ENCODE measurements at places on chromosomes 1 and 21. TPM values are rescaled to one million over a fixed set of nuclear protein-coding genes. Genes with fewer than 3 reads are reported as not detected.

DNA sequence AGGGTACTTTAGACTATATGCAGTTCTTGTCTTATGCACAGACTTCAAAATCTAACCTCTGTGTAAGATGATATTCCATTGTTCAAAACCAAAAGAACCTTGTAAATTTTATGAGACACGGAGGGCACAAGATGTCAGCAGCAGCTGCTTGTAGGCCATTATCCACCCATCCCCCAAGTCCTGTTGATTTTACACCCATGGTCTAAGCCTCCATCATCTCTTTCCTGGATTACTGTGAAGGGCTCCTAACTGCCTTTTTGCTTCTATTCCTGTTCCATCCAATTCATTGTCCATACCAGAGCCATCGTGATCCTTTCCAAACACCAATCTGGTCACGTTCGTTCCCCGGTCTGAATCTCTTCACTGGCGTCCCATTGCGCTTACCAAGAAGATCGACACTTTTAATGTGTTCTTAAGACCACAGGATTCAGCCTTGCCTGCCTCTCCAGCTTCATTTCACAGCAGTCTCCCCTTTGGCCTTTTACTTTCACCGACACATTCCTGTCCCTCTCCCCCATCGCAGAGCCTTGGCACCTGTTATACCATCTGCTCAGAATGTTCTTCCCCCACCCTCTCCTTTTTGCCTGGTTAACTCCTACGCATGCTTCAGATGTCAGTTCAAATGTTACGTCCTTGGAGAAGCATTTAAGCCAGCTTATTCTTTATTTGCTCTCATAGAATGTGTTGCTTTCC is 107.3 kb upstream of the POU3F1 start:
- no peak for DNase-seq
- H3K4me3 ChIP-seq: no peak overlapping the region
- H3K4me1 ChIP-seq: no peaks in the 10 kb centered on the region
- H3K27ac ChIP-seq: no peak overlapping the region

DNA sequence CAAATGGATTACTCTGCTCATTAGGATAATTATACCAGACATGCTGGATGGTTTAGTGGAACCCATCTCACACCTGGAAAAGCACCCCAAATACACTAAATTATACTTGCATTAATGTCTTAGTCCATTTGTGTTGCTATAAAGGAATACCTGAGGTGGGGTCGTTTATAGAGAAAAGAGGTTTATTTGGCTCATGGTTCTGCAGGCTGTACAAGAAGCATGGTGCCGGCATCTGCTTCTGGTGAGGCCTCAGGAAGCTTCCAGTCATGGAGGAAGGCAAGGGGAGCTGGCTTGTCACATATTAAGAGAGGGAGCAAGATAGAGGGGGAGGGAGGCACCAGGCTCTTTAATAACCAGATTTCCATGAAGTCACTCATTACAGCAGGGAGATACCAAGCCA is 95.6 kb downstream of the MT1HL1 start:
- H3K27me3 ChIP-seq: no peaks in the 10 kb centered on the region
- no peaks in the 10 kb centered on the region for H3K36me3 ChIP-seq
- no peak overlapping the region for H3K4me3 ChIP-seq
- H3K4me1 ChIP-seq: no peaks in the 10 kb centered on the region

DNA sequence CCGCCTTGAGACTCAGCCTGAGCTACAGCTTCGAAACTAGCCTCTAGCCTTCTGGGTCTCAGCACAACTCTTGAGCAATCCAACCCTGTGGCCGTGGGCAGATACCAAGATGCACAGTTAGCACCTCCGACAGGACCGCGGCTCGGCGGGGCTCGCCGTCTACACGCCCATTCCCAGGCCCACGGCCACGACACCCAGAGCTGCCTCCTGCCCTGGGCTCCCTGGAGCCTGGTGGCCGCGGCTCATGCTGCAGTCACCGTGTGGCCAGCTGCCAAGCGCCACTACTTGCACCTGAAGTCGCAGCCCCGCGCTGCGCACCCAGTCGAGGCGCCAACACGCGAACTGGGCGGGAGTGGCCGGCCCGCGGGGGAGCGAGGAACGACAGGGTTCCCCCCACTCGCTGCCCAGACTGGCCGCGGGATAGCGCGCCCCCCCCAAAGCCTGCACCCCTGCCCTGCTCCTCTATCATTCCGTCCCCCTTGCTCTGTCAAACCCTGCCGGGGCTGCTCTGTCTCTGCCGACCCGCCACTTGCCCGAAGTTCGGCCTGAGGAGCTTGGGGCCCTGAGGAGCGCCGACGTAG is 729 bp upstream of the CDCA8 start:
- peaks cover 1% of the 10 kb centered on the region for H3K36me3 ChIP-seq
- H3K4me1 ChIP-seq: peaks cover 32% of the 10 kb centered on the region
- peak overlapping the region; percentile 86 for H3K4me3 ChIP-seq
- H3K27me3 ChIP-seq: no peaks in the 10 kb centered on the region
- DNase-seq: peak; percentile 6

DNA sequence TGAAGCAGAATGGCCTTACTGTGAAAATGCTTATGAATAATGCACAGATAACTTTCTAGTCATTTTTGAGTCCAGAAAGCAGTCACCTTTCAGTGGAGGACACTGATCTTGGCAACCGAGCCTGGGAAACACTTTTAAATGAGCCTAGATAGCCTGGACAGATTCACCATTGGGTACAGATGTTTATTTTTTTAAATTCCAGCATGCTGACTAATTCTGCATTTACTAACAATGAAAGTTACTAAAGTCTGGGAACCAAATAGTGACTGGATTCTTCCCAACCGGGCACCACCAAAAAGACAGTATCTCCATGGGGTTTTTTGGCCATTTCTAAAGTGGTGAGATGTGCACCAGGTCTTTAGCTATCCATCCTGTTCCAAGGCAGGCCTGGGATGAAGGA is 3.3 kb upstream of the FMOD start:
- no peaks in the 10 kb centered on the region for H3K36me3 ChIP-seq
- H3K4me3 ChIP-seq: no peak overlapping the region
- no peak overlapping the region for H3K27ac ChIP-seq

GRCh38 chr1:22537441-22538139 is 25.7 kb upstream of the EPHA8 start:
- H3K27me3 ChIP-seq: no peaks in the 10 kb centered on the region
- no peak for DNase-seq
- no peaks in the 10 kb centered on the region for H3K4me1 ChIP-seq
- H3K27ac ChIP-seq: no peak overlapping the region
- no peaks in the 10 kb centered on the region for H3K36me3 ChIP-seq
- no peak overlapping the region for H3K4me3 ChIP-seq

GRCh38 chr21:41071258-41072171 is 96.4 kb upstream of the BACE2 start:
- H3K36me3 ChIP-seq: no peaks in the 10 kb centered on the region
- H3K27me3 ChIP-seq: no peaks in the 10 kb centered on the region
- no peak overlapping the region for H3K27ac ChIP-seq
- no peak for DNase-seq

- DNase-seq: no peak
- H3K36me3 ChIP-seq: no peaks in the 10 kb centered on the region
- no peaks in the 10 kb centered on the region for H3K4me1 ChIP-seq
- H3K4me3 ChIP-seq: no peak overlapping the region
- no peaks in the 10 kb centered on the region for H3K27me3 ChIP-seq
These were observed 20.5 kb downstream of the WNT9A start for GRCh38 chr1:227926896-227927885.

DNA sequence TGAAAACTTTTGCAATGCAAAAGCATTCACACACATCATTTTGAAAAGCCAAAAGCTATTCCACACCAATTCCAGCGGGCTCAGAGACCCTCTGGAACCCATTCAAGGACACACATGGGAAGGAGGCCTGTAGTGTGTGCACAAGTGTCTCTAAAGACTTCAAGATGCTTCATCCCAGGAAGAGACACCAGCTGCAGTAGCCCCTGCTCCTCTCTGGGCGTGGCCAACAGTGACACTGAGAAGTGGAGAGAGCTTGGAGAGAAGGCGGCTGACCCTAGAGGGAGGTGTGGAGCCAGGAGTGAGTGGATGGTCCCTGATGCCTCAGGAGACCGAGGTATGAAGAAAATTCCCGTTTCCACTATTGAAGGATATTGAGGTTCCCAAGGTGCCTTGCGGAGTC is 14.9 kb upstream of the TNNI1 start:
- DNase-seq: no peak
- no peaks in the 10 kb centered on the region for H3K27me3 ChIP-seq
- no peaks in the 10 kb centered on the region for H3K4me1 ChIP-seq
- H3K4me3 ChIP-seq: no peak overlapping the region
- no peak overlapping the region for H3K27ac ChIP-seq

DNA sequence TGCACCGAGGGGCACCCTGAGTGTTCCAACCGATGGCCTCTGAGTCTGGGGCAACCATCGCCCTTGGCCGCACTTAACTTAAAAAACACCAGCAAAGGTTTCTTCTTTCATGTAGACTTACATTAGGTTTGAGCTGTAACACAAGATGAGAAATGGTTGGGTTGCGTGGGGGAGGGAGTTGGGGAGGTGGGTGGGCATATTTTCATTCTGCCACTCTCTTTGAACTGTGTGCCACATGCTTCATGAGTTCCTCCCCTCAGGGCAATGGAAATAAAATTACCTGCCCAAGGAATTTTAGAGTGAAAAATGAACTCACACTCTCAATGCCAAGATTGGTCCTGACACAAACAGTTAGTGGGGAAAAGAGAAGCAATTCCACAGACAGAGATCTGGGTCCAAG is 430.1 kb upstream of the USP24 start:
- no peak overlapping the region for H3K27ac ChIP-seq
- H3K4me1 ChIP-seq: no peaks in the 10 kb centered on the region
- no peak for DNase-seq
- H3K27me3 ChIP-seq: no peaks in the 10 kb centered on the region
- no peak overlapping the region for H3K4me3 ChIP-seq

DNA sequence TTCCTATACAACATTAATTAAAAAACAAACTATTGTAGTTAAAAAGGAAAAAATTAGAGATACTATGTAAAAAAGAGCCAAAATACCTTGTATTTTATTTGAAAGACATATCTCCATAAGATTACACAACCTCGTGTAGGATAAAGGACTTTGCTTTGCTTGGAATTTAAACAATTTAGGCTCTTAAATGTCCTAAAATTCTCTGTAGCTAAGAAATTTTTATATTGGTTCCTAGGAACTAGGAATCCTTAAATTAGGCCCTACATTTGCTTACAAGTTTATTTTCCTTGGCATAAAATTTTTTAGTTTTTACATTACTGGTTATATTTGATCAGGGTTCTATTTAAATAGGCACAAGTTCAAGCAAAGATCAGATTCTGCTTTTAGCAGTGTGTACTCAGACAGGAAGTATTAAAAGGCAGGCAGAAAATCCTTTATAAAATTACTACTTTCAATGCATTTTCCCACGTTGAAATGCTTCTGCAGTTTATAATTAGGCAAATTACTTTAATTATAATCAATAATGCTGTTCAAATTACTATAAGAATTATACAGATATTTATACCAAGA is 3.4 kb upstream of the ANGPTL3 start:
- no peak overlapping the region for H3K27ac ChIP-seq
- no peak overlapping the region for H3K4me3 ChIP-seq
- no peaks in the 10 kb centered on the region for H3K36me3 ChIP-seq
- H3K27me3 ChIP-seq: no peaks in the 10 kb centered on the region
- no peak for DNase-seq

DNA sequence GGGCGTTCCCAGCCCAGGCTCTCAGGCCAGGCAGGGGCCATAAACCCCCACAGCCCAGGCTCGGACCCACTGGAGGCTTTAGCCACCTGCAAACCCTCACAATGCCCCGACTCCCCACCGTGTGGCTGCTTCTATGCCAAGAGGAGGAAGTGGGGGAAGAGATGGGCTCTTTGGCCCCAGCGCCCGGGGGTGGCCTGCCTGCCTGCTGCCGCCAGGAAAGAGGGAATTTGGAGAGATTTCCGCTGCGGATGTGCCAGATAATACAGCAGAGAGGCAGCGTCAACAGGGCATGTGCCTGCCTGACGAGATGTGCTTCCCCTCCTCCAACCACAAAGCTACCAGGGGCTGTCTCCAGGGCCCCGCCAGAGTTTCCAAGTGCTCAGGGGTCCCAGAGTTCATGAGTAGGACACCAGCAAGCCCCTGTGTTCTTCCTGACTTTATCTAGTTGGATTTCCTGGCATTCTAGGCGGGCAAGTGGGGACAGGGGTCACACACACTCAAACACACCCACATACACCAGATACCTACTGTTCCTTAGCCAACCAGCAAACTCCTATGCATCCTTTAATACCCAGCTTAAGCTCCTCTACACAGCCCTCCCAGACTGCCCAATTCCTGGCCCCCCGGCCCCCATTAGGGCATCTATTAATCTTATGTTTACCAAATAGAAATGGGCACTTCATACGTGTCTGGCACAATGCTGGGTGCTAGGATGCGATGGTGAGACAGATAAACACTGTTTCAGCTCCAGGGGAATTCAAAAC is 14.1 kb downstream of the EPHA2 start:
- no peak overlapping the region for H3K4me3 ChIP-seq
- no peaks in the 10 kb centered on the region for H3K4me1 ChIP-seq
- no peak overlapping the region for H3K27ac ChIP-seq
- no peaks in the 10 kb centered on the region for H3K27me3 ChIP-seq

DNA sequence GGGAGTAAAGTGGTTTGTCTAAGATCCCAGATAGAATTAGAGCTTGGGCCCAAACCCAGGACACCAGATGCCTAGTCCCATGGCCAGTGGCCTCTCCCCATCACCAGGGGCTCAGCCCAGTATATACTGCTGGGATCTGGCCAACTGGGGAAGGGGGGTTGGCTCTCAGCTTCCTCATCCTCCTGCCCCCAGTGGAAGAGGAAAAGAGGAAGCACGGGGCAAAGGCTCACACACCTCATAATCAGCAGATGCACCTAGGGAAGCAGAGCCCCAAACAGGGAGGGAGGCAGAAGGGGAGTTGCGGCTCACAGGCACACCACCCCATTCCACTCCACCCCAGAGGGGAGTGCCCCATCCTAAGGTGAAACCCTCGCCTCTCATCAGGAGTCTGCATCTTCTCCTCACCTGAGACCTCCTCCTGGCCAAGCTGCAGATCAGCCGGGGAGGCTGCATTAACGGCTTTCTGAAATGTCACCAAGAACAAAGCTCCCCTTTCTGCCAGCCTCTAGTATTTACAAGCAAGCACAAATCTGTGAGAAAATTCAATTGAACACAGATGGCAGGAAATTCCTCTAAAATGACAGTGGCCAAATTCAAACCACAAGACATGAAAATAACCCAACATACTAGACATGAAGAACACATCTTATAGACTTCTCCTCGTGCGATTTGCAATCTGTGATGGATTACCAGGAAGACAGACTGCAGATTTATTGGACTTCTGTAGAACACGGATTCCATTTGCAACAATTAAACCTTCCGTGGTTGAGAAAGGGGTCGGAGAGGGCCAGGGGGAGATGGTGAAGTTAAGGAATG is 82.8 kb downstream of the GLIS1 start:
- DNase-seq: no peak
- H3K27ac ChIP-seq: no peak overlapping the region
- no peak overlapping the region for H3K4me3 ChIP-seq
- no peaks in the 10 kb centered on the region for H3K27me3 ChIP-seq
- H3K36me3 ChIP-seq: no peaks in the 10 kb centered on the region
- no peaks in the 10 kb centered on the region for H3K4me1 ChIP-seq

GRCh38 chr1:29124366-29125236 is 898 bp upstream of the TMEM200B start:
- peak overlapping the region; percentile 55 for H3K4me3 ChIP-seq
- no peaks in the 10 kb centered on the region for H3K36me3 ChIP-seq
- peaks cover 25% of the 10 kb centered on the region for H3K4me1 ChIP-seq
- H3K27ac ChIP-seq: peak overlapping the region; percentile 0
- no peaks in the 10 kb centered on the region for H3K27me3 ChIP-seq

Gene STMN1
- polyA plus RNA-seq: 85.2 TPM

Gene STIL
- polyA plus RNA-seq: 0.89 TPM

Gene MFAP2
- not detected for polyA plus RNA-seq

Gene CASQ1
- not detected for polyA plus RNA-seq

Gene PODN
- polyA plus RNA-seq: not detected

Gene CD160
- polyA plus RNA-seq: not detected

Gene OR2L3
- polyA plus RNA-seq: not detected

Gene GPR137B
- polyA plus RNA-seq: 4.1 TPM

Gene RHD
- polyA plus RNA-seq: 0.13 TPM

Gene PLA2G2C
- not detected for polyA plus RNA-seq

Gene KCNJ9
- polyA plus RNA-seq: not detected

All from CD4-positive, alpha-beta memory T cell (primary cell).